ENCODE measurements at places on chromosomes 5 and 9.

DNA sequence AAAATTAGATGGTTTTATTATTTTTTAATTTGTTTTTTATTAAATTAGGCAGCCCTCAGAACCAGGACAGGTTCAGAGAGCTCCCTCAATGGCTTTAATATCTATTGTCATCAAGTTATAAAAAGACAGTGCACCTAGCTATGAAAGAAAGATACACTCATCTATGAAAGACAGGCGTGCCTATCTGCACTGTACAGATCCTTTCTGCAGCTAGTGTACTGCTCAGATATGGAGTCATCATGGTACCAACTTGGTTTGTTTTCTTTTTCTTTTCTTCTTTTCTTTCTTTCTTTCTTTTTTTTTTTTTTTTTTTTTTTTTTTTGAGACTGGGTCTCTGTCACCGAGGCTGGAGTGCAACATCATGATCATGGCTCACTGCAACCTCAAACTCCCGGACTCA is 54.8 kb upstream of the GPBP1 start:
- DNase-seq, result no peak

GRCh38 chr5:120499876-120500563 is 35.9 kb downstream of the PRR16 start:
- DNase-seq, result no peak

- no peak for DNase-seq
Measured at GRCh38 chr9:125176636-125177035, 13.0 kb downstream of the PPP6C start.

GRCh38 chr9:14396171-14396570 is 82.2 kb upstream of the NFIB start:
- no peak for DNase-seq

DNA sequence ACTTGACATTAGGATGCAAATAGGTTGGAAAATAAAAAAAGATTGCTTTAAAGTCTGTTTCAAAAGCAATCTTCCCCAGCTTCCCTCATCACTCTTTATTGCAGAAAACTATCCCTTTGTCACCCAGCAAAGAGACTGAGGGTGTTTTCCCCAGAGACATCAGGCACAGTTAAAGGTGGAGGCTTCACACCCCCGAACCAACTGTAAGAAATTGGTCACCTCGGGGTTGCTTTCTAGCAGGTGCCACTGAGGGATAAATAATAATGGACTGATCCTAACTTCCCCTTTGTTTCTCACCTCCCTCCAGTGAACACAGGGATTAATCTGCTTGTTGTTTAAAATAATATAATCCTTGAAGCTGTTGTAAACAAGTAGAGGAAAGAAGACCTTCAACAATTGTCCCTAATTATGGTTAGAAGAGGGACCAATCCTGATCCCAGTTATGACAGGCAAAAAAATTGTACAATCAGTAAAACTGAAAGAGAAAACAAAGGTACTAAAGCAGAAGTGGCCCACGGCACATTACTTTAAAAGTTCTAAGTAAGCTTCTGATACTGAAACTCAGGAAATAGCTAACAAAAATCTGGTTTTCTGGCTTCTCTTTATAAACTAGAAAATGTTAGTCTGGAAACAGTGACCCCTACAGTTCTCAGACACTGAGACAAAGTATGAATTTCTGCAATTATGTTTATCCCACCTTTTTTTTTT is 6.6 kb upstream of the PCSK1 start:
- peak; percentile 93 for DNase-seq

DNA sequence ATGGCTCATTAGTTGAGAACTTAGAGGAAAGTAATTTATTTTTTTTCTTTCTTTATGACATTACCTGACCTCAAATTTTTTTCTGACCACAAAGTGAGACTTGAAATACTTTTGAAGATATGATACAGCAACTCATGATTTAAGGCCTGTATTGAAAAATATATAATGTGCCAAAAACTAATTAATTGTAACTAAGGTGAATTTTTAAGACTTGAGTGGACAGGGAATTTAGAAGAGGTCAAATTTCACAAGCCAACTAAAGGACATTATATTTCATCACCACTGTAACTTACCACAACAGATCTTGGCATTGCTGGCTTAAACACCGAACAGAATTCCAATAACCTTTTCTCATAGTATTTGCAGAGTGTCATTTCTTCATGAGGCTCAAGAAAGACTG is 1.8 kb downstream of the CCNH start:
- no peak for DNase-seq

DNA sequence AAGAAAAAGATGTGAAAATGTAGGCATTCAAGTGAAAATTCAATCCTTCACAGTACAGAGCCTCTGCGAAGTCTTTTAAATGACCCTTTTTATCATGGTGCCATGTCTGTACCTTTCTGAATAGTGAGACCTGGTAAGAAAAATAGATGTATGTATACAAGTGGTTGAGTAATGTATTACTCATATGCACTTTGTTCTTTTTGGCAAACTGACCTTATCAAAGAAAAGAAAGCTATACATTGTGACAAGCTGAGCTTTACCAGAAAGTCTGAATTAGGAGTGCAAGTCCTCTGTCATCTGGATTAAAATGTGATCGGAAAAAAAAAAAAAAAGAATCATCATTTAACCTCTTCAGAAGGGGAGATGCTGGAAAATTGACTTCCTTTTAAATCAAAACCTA is 356.4 kb upstream of the CCNH start:
- DNase-seq, result no peak

DNA sequence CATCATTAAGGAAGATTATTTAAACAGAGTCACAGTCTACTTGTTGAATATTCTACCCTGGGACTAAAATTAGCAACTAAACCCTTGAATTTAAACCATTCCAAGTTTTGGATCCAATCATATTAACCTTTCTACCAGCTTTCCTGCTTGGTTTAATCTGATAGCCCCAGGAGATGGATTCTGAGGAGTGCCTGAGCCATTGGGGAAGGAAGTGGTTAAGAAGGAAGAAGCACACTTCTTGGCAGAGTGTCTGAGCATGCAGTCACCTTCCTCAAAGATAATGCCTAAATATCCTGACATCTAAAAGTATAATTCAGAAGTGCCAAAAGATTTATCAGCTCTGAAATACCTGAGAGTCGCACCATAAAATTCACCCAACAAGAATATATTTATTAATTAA is 74.1 kb upstream of the SNCAIP start:
- DNase-seq, result no peak

DNA sequence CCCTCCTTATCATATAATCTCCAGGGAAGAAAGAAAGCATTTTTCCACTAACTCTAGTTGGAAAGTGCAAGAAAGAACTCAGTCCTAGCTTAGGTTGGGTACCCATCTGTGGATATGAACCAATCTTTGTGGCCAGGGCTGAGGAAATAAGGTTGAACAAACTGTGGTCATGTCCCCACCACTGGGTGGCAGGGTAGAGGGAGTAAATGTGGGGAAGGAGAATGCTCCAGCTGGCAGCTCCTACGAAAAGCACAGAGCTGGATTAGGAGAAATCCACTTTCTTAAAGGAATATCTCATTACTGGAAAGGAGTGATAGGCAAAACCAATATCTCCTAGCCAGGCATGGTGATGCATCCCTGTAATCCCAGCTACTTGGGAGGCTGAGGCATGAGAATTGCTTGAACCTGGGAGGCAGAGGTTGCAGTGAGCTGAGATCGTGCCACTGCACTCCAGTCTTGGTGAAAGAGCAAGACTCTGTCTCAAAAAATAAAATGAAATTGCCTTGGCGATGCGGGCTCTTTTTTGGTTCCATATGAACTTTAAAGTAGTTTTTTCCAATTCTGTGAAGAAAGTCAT is 175.1 kb downstream of the CCDC192 start:
- peak; percentile 19 for DNase-seq

DNA sequence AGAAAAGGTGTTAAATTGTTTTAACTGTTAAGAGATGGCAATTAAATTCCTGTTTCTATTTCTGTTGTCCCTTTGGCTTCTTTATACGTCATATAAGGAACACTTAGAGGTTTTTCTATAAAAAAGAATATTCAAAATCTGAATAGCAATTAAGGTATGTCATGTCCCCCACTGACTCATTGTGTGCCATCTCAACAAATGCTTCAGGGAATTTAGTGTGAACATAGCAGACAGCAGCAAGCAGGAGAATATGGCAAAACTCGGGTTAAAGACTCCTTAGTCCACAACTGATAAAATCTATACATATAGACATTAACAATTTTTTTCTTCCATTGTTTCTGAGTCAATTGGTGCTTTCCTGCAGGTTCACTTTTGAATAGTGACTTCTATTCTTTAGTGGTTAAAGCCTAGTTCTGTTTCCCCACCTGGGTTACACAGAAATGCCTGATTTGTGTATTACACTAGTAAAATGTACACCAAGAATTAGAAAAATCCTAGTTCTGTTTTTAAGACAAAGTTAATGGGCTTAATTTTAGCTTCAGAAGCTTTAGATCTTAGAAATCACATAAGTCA is 17.9 kb upstream of the RPS23 start:
- no peak for DNase-seq

GRCh38 chr5:36841677-36842076 is 34.9 kb upstream of the NIPBL start:
- DNase-seq, result no peak

- DNase-seq, result peak; percentile 20
Measured at GRCh38 chr9:123739387-123739786, 190.5 kb downstream of the DENND1A start.

DNA sequence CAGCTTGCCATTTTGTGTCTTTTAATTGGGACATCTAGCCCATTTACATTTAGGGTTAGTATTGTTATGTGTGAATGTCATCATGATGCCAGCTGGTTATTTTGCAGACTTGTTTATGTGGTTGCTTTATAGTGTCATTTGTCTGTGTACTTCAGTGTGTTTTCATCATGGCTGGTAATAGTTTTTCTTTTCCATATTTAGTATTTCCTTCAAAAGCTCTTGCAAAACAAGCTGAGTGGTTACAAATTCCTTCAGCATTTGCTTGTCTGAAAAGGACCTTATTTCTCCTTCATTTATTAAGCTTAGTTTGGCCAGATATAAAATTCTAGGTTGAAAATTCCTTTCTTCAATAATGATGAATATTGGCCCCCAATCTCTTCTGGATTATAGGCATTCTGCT is 28.5 kb upstream of the TNFSF15 start:
- DNase-seq, result no peak

GRCh38 chr5:67051164-67051563 is 145.4 kb downstream of the CD180 start:
- DNase-seq, result peak; percentile 62

GRCh38 chr9:83385317-83385716 is 152.9 kb downstream of the FRMD3 start:
- DNase-seq, result no peak

DNA sequence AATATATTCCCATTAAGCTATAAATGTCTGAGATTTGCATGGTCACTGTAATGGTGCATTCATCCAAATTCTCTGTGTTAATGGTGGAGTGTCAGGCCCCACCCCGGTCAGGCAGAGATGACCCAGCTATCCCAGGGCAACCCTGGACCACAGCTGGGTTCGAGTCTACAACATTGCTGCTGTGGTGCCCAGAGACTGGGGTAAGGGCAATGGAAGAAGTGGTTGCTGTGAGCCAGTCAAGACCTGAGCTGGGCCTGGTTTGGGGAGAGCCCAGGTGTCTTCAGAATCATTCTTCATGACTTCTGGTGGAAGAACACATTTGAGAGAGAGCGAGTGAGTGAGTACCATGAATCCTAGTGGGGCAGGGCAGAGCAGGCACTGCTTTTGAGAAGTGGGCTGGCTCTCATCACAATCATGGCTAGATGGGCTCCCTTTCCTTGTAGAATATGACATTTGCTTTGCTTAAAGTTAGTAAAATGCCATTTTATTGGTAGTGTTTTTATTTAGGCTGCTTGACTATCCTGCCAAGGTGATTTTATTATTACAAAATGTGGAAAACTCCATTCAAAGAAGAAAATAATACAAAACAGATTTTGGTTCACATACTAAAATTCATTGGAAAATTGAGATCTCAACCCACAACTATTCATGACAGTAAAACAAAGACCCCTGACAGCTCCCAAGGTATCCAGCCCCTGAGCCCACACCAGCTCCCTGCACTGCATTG is 125.8 kb upstream of the SLC25A48 start:
- DNase-seq, result no peak

GRCh38 chr9:75087289-75087823 is 599 bp downstream of the NMRK1 start:
- peak; percentile 83 for DNase-seq

DNA sequence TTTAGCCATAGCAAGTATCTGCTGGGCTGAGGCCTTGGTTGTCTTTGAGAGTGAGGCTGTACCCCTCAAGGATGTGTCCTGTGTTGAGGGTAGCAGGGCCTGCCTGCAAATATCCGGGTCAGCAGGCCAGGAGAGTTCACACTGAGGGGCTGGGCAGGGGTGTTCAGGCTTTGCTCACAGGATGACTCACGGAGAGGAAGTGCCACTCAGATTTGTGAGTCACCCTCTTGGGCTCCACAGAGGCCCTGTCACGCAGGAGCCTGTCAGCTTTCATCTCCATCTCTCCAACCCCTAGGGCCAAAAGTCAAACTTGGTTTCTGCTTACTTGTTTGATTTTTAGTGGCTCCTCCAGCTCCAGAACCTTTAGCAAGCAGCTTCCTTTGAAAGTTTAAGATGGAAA is 211.5 kb downstream of the SEC61B start:
- no peak for DNase-seq

DNA sequence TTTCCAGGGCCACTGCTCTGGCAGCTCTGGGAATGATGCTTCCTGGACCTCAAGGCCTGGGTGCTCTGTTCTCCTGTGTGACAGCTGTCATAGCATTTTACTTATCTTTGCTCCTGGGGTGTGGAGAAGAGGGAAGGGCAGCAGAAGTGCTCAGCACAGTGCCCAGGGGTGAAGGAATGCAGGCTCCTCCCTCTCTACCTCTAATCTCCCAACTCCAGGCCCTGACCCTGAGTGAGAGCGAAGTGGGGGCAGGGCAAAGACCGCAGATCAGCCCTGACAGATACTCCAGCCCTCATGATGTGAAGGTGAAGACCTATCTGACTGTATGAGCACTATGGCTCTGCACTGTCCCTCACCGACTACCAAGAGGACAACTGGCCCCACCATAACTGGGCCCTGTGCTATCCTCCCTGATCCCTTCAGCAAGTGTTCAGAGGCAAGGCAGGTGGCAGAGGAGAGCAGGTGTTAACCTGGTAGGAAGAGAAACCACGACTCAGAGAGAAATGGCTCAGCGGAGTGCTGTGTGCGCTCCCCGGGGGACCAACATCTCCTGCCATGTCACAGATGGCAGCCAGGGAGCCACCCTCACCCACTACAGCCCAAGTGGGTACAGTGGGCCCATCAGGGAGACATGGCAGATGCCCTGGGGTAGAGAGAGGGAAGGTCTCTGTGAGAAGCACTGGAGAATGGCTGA is 16.8 kb downstream of the ACSL6 start:
- DNase-seq, result no peak

- DNase-seq, result no peak
Measured at GRCh38 chr9:98009936-98010335, 26.8 kb downstream of the ANP32B start.
